ENCODE measurements at places on chromosomes 16 and 17.

- no peak for DNase-seq
Observed at GRCh38 chr17:53119773-53120172, 703.0 kb upstream of the KIF2B start.

GRCh38 chr17:65359016-65359415 lies 202.4 kb downstream of the AXIN2 start:
- DNase-seq = no peak

GRCh38 chr16:69727916-69728270 lies 1.5 kb upstream of the NQO1 start:
- no peak for DNase-seq

DNA sequence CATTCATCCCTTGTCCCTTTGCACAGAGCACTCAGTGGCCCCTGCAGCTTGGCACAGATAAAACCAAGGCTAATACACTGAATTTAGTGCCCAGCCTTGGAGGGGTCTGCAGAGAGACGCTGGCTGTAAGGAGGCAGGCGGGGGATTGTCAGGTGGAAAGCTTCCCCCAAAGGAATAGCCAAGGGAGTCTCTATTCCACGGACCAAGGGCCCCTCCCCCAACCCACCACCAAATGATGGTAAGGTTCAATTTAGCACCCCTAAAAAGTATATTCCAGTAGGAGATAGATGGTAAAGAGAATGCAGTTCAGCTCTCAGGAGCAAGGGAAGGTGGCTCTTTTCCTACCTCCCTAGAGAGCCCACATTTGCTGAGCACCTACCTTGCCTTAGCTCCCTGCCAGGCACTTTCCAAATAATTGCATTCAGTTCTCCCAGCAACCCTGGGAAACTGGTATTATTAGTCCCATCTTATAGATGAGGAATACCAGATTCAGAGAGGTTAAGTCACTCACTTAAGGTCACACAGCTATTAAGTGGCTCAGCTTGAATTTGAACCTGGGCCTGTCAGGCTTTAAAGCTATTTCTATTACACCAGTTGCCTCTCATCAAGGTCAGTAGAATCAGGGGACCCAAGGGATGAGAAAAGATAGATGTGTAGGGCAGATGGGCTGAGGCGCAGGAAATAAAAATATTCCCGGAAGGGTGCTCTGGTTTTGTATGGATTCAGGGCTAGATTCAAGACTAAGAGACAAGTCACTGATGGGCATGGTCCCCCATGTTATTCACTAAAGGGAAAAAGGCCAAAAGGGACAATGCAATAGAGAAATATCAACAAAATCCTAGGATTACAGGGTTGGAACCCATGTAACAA lies 20.0 kb upstream of the ZFHX3 start:
- no peak for DNase-seq

DNA sequence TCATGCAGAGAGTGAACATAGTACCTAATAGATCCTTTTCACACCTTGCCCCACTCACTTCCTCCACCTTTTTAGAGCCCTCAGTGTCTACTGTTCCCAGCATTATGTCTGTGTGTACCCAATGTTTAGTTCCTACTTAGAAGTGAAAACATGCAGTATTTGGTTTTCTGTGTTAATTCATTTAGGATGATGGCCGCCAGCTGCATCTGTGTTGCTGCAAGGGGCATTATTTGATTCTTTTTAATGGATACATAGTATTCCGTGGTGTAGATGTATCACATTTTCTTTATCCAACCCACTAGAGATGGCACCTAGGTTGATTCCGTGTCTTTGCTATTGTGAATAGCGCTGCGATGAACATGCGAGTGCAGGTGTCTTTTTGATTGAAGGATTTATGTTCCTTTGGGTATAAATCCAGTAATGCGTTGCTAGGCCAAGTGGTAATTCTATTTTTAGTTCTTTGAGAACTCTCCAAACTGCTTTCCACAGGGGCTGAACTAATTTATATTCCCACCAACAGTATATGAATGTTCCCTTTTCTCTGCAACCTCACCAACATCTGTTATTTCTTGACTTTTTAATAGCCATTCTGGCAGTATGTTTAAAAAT lies 47.1 kb downstream of the HLF start:
- DNase-seq = no peak

- no peak for DNase-seq
Observed at GRCh38 chr17:81844327-81844851, 9.5 kb upstream of the PPP1R27 start.

DNA sequence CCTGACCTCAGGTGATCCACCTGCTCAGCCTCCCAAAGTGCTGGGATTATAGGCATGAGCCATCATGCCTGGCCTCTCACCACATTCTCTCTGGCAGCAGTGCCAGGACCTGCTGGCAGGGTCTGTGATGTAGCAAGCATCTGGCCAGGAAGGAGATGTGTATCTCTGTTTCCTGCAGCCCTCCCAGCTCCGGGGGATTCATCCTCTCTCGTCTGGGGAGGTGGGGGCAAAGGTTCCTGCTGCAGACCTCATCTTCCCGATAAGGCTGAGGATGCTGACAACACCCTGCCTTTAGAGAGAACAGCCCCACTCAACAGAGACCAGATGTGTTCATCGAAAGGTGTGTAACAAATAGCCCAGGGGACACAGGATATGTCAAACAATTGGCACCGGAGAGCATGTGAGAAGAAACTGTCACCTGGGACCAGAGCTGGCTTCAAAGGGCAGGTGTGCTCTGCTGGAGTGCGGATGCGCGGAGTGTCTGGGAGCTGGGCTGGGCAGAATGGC lies 54.8 kb upstream of the SEC14L1 start:
- DNase-seq = no peak

DNA sequence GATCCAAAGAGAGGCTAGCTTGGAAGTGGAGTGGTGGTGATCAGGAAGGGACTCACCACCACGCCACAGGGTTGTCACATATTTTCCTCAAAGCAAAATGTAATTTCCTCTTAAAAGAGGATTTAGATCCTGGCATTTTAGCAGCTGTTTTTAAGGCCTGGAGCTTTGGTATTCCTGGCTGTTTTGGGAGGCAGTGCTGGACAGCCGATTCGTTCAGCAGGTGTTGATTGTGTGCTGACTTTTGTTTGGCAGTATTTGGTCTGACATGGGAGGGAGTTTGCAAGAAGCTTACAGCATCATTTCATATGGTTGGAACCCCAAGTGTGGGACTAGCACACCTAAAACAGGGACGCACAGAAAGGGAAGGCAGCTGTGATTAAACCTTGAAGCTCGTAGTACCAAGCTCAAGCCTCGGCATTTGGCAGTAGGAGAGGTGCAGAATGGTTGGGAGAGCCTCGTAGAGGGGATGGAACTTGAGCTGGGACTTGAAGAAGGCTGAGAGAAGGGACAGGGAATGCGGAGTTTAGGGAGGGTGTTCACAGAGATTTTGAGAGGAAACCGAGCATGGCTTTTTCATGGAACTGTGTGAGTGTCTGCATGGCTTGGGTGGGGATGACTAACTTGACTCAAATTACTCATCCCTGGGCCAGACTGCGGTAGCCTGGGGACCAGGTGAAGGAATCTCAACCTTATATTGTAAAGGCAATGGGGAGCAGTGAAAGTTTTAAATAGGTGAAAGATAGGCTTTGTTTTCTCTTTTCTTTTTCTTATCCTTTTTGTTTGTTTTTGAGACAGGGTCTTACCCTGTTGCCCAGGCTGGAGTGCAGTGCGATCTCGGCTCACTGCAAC lies 52.3 kb downstream of the RPTOR start:
- no peak for DNase-seq

DNA sequence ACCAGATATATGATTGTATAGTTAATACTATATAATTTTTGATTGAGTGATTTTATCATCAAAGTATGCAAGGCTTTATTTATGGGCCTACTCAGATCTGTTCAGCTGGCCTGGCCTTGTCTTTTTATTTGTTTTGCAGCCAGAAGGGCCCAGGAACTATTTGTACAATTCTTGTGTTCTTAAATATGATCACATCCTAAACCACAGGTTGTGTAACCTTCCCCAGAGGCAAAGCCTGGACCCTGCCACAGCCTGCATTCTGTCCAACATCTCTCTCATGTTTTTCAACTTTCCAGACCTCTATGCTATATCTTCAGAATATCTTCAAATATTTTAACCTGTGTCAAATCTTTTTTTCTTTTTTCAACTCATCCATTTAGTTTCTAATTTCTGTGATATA lies 410.4 kb upstream of the MON1B start:
- DNase-seq = no peak

DNA sequence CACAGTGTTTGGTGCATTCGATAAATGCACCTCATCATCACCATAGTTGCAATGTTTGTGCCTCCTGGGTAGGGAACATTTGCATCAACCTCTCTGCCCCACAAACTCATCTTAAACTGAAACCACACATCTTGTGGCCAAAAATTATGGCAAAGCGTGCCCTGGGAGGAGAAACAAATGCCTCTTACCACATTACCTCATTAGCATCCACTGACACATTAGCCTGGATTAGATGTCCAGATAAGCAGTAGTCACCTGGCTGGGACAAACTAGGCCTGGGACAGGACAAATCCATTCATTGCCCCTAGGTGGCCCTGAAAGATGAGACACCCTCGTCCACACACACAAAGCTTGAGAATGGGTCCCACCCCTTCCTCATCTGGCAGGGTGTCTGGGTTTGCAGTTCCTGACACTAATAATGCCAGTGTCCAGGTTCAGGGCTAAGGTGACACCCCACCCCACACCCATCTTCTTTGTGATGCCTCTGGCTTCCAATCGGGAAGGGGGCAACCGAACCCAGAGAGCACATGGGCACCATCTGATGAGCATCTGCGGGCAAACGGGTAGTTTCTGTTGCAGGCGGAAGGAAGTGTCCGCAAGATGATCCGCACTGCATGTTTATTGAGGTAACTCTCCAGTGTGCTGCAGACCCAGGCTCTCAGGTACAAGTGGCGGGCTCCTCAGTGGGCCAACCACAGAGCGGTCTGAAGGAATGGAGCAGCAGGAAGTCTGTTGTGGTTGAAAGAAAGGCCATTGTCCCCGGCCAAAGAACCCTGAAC lies 8.6 kb downstream of the XYLT1 start:
- DNase-seq = no peak

- DNase-seq = no peak
Observed at GRCh38 chr17:9006175-9006767, 15.0 kb upstream of the NTN1 start.

- DNase-seq = no peak
Observed at GRCh38 chr17:29699283-29699682, 76.6 kb upstream of the CORO6 start.

DNA sequence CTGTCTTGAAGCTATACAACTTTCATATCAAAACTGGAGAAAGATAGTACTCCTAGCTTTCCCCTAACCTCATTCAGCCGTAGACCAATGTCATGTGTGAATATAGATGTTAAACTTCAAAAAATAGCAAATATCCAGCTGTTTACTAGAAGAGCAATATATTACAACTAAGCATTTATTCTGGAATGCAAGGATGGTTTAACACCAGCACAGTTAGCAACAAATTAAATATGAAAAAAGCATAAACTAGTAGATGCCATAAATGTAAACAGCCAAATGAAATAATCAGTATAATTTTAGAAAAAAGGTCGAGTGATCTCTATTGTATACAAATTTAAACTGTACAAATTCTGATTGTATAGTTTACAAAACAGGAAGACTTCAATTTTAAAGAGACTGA lies 59.7 kb downstream of the SDR42E1 start:
- no peak for DNase-seq

GRCh38 chr17:27602721-27603420 lies 28.1 kb upstream of the LGALS9 start:
- peak; percentile 67 for DNase-seq

GRCh38 chr17:79629548-79630049 lies 18.7 kb upstream of the RBFOX3 start:
- no peak for DNase-seq

DNA sequence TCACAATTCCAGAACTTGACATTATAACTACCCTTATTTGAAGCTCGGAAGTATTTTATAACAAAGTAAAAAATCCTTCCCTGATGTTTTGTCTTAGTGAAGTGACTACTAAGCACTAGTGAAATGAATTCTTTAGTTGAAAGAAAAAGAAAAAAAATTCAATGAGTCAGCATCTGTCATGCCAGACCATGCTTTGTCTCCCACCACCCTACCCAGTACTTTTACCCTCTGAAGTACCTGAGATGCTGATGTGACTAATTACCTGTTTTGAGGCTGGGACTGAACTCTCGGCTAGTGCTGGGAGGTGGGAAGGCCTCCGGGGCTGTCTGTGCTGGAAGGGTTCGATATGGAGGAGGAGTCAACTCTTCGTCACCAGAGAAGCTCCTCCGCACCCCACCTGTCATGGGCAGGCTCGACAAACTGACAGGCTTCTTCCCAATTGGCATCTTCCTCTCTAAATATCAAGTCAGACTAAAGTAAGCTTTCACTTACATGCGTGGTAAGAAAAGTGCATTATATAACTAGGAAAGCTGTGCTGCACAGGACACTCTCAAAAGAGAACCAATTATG lies 19.6 kb downstream of the NME2 start:
- DNase-seq = no peak

DNA sequence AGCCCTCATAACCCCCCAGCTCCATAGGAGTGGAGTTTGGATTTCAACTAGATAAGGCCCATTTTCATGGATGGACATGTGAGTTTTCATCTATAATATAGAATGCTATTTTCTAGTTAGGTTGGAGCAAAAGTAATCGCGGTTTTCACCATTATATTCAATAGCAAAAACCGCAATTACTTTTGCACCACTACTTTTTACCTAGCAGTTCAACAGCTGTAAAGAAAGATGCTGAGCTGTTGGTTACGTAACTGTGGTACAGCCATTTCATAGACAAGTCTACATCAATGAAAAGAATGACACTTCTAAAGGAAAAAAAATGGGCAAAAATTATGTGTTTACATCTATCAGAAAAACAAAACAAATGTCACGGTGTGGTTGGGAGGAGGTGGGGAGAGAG lies 507.7 kb downstream of the MAF start:
- DNase-seq = no peak

- DNase-seq = no peak
Observed at GRCh38 chr17:27810902-27811557, 10.7 kb upstream of the NOS2 start.
